ENCODE measurements at places on chromosomes 5 and 9. TPM values are rescaled to one million over a fixed set of nuclear protein-coding genes. Genes with fewer than 3 reads are reported as not detected.

GRCh38 chr5:26487553-26487952 is 550.8 kb downstream of the CDH9 start:
- DNase-seq, result no peak
- no peak overlapping the region for H3K27ac ChIP-seq
- no peaks in the 10 kb centered on the region for H3K36me3 ChIP-seq

PCDHB14 gene
- 0.40 TPM for total RNA-seq

GRCh38 chr5:178115814-178116142 is 2.4 kb downstream of the N4BP3 start:
- H3K36me3 ChIP-seq, result no peaks in the 10 kb centered on the region
- H3K27ac ChIP-seq, result no peak overlapping the region
- DNase-seq, result no peak
- H3K4me1 ChIP-seq, result peaks cover 15% of the 10 kb centered on the region
- peak overlapping the region; percentile 36 for H3K4me3 ChIP-seq

RBM18 gene
- 16.6 TPM for total RNA-seq

All from HepG2 (cell line).